ENCODE measurements at places on chromosomes 7 and 10. TPM values are rescaled to one million over a fixed set of nuclear protein-coding genes. Genes with fewer than 3 reads are reported as not detected.

GRCh38 chr7:20190560-20191390 is 26.4 kb downstream of the MACC1 start:
- no peak for ATAC-seq

DNA sequence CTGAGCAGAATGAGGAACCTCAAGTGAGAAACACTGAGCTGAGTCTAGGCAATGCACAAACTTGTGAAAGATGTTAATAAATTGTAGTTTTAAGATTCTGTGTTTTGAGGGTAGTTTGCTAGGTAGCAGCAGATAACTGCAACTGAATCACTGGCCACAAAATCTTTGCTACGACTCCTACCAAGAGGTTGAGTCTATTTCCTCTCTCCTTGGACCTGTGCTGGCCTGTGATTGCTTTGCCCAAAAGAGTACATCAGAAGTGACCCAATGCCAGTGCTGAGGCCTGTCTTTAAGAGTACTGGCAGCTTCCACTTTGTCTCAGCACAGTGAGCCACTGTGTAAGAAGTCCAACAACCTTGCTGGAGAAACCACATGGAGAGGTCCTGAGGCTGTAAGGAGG is 11.9 kb upstream of the TSPAN13 start:
- ATAC-seq: no peak

The LIPJ gene
- total RNA-seq: not detected

The TSPAN14 gene
- 29.1 TPM for total RNA-seq

The GDF2 gene
- total RNA-seq: not detected

The TSPAN12 gene
- 25.3 TPM for total RNA-seq
